CD4-positive, alpha-beta T cell treated with Interleukin-15 for 4 hours (primary cell): ENCODE measurements at places on chromosomes 6 and 20.

DNA sequence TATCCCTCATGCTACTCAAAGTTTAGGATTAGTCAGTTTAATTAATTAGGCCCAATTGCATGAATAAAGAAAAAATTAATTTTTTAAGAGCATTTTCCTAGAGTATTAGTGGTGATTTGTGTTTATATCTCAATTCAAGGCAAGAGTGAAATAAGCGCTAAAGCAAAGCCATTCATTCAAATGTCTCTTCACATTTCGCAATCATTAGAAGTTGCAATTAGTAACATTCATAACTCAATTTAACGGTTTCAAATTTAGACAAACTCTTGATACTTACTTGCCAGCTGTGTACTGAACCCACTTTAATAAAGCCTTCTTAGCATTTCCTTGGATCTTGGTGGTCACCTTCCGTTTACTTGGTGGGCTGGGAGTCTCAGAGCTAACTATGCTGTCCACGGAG is 127.2 kb downstream of the SYNE1 start:
- no peak for DNase-seq

GRCh38 chr20:20761301-20761700 is 48.9 kb upstream of the RALGAPA2 start:
- no peak for DNase-seq

- no peak for DNase-seq
These were observed 8.4 kb downstream of the FAM120B start for GRCh38 chr6:170314983-170315382.

DNA sequence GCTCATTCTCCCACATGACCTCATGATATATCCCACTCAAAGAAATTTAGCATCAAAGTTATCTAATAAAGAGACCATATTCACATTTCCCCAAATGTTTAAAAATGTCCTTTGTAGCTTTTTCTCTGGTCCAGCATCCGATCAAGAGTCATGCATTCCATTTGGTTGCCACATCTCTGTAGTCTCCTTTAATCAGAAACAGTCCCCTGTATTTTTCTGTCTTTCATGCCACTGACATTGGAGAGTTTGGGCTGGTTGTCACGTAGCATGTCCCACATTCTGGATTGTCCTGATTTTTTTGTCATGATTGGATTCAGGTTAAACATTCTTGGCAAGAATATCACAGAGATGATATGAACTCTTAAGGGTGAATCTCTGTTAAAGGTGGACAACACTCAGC is 55.7 kb downstream of the SNX5 start:
- no peak for DNase-seq

DNA sequence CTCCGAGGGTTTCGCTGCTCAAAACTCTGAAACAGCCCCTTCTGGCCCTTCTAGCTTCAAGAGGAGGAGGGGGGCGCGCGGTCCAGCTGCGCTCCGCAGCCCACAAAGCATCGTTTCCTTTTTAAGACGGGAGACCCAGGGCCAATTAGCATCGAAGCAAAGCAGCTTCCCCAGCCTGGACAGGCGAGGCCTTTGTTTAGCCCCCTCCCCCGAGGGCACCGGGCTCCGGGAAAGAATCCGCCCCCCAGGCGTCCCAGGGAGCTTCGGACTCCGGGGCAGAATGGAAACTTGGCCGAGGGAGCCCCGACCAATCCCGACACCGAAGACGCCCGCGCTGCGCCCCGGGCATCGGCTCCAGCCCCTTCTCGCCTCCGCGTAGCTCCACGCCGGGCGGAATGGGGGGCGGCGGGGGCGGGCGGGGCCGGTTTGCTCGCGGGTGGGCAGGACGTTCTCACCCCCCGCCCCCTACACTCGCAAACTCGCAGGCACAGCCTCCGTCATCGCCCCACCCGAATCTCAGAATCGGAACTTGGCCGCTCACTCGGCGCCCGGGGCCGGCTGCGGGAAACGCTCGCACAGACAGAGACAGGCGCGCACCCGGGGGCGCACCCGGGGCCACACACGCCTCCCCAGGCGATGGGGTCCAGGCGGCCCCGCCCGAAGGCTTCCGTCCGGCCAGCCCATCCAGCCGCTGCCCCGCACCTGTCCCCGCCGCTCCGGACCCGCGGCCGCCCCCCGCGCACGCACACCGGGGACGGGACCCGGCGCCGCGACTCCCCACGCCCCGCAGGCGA is 628 bp downstream of the NKAIN4 start:
- no peak for DNase-seq

- DNase-seq = no peak
These were observed 196.5 kb upstream of the THBS2 start for GRCh38 chr6:169450097-169450496.

- DNase-seq = no peak
These were observed 8.9 kb downstream of the ABRACL start for GRCh38 chr6:139037490-139037889.

- DNase-seq = no peak
These were observed 7.8 kb downstream of the PLCB1 start for GRCh38 chr20:8139899-8140298.

DNA sequence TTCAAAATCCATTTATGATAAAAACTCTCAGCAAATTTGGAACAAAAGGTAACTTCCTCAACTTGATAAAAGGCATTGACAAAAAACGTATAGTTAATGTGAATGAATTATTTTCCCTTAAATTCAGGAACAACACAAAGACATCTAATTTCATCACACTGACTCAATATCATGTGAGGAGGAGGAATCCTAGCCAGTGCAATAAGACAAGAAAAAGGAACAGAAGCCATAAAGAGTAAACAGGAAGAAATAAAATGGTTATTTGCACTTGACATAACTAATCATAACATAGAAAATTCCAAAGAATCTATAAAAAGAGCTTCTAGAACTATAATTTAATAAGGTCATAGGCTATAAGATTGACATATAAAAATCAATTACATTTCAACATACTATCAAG is 31.4 kb downstream of the CHD6 start:
- DNase-seq = no peak

- no peak for DNase-seq
These were observed 47.4 kb downstream of the TCP11 start for GRCh38 chr6:35093783-35094182.

- no peak for DNase-seq
These were observed 13.8 kb downstream of the BMP7 start for GRCh38 chr20:57252559-57253162.

GRCh38 chr20:53059848-53060247 is 87.7 kb downstream of the TSHZ2 start:
- no peak for DNase-seq

DNA sequence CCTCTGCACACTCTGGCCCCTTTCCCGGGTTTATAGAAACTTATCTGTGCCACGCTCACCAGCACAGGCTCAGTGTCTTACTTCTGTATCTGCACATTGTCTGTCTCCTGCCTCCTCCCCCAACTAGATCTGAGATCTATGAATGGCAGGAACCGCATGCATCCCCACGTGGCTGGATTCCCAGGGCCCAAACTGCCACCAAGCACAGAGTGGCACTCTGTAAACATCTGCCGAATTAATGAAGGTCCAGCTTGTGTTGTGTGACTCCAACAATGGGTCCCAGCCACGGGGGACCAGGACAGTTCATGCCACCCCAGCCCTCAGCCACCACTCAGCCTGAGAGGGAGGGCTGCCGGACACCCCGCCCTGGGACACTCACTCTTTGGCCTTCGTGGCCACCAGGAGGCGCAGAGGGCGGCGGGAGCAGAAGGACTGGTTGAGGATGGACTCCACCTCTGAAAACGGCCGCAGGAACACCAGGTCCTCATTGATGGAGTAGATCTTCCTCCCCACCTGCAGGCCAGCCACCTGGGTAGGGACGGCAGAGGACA is 171.1 kb downstream of the PREX1 start:
- no peak for DNase-seq

GRCh38 chr6:20001286-20001685 is 164.1 kb downstream of the ID4 start:
- no peak for DNase-seq

GRCh38 chr20:54820392-54820791 is 345.0 kb downstream of the DOK5 start:
- DNase-seq = no peak

DNA sequence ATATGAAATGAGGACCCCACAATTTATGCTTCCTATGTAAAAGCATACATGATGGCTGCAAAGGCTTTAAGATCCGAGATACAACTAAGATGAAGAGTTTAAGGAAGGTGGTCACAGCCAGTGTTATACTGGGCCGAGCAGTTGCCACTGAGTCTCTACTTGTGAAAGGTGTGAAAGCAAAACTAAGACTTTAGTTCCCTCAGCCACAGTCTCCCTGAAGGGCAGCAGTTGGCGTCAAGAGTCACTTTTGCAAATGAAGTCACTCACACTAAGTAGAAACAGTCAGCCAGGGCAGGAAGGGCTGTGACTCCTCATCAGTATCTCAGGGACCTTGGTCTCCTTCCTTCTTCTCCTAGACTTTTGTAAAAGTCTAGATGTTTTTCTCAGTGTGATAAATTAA is 191.6 kb upstream of the MCHR2 start:
- DNase-seq = no peak

DNA sequence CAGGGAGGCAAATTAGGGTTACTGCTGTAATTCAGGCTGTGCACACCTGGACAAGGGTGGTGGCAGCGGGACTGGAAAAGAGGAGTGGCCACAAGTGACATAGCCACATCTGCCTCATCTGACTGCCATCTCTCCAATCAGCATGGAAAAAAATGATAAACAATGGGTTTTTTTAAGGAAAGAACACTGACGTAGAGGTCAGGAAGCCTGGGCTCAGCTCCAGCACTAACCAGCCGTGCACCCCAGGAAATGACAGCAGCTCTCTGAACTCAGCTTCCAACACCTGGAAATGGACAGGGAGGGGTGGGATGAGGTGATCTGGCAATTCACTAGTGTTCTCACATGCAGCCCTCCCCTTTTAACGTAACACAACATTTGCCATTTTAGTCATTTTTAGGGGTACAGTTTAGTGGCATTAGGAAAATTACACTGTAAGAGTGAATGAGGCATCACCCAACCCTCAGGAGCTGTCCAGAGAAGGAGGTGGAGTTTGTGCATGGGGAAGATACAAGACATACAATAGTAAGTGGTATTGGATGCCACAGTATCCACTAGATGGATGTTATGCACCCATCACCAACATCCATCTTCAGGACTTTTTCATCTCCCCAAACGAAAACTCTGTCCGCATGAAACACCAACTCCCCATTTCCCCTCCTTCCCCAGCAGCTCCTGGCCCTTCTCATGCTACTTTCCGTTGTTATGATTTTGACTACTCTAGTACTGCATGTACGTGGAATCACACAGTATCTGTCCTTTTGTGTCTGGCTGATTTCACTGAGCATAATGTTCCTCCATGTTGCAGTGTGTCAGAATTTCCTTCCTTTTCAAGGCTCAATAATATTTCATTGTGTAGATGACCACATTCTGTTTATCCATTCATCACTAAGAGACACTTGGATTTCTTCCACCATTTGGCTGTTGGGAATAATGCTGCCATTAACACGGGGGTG is 215.5 kb upstream of the ECI2 start:
- DNase-seq = no peak

GRCh38 chr20:25444556-25444955 is 37.1 kb downstream of the GINS1 start:
- no peak for DNase-seq

- DNase-seq = no peak
These were observed 41.3 kb downstream of the FRK start for GRCh38 chr6:116019428-116019827.

- no peak for DNase-seq
These were observed 1.6 kb upstream of the PAX1 start for GRCh38 chr20:21703717-21704407.

GRCh38 chr6:17280138-17280537 is 1.0 kb upstream of the RBM24 start:
- no peak for DNase-seq

GRCh38 chr6:41939176-41939847 is 2.3 kb downstream of the CCND3 start:
- no peak for DNase-seq
